ENCODE measurements at places on chromosomes 12 and 14.

GRCh38 chr12:54222609-54223008, 33.8 kb upstream of the SMUG1 start:
- no peak for DNase-seq

DNA sequence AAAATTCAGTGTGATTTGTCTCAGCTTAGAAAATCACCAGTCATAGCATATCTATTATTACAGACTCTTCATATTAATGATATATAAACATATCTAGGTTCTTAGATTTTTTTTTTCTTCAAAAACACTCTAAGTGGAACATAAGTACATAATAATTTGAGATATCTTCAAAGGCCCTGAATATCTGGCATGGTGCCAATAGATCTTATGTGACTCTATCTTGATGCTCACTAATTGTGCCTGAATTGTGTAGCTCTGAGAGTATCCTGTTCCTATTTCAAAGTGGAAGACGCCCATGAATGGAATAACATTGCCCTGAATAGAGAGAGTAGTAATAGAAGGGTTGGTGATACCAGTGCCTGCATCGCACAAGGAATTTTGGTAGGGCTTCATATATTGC, 1312.7 kb upstream of the USP15 start:
- no peak for DNase-seq

GRCh38 chr14:65432361-65432948, 19.9 kb downstream of the FUT8 start:
- DNase-seq = no peak

DNA sequence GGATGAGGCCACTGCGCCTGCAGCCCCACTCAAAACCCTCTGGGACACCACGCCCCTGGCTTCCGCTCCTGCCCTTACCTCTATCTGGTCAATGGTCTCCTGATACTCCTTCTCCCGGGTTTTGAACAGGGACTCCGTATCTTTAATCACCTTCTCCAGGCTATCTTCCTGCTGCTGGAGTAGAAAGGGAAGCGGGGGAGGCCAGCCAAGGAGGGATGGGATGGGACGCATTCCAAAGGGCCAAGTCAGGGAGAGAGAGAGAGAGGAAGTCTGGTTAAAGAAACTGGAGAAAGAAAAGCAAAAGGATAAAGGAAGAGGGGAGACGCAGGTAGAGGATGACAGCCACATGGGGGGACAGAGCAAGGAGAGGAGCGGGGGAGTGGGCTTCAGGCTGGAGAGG, 7.9 kb downstream of the IFFO1 start:
- no peak for DNase-seq

DNA sequence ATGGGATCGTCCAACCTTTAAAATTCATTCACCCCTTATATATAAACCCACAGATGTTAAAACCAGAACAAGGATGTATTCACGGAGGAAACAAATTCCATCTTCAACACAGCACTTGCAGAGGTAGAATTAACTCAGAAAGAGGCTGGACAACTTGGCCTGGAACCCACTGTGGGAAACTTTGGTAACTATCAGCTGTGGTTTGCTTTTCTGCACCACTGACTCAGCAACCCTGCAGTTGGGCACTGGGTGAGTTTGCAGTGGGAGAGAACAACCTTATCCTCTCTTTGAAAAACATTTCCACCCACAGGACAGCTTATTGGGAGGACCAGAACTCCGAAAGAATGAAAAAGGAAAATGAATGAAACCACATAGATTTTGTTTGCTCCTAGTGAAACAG, 66.3 kb downstream of the ZNF664 start:
- no peak for DNase-seq

- DNase-seq = no peak
Observed at GRCh38 chr12:27244689-27245488, 803 bp downstream of the STK38L start.

- no peak for DNase-seq
Observed at GRCh38 chr14:104318558-104319490, 180.4 kb downstream of the KIF26A start.

- no peak for DNase-seq
Observed at GRCh38 chr12:21429994-21430393, 7.5 kb upstream of the PYROXD1 start.

All from stimulated activated CD8-positive, alpha-beta memory T cell treated with anti-CD3 and anti-CD28 coated beads, Interleukin-15, amount 100 ng/mL, for 48 hours (primary cell).